T-helper 17 cell (primary cell): ENCODE measurements at places on chromosomes 7 and 10. TPM values are rescaled to one million over a fixed set of nuclear protein-coding genes. Genes with fewer than 3 reads are reported as not detected.

DNA sequence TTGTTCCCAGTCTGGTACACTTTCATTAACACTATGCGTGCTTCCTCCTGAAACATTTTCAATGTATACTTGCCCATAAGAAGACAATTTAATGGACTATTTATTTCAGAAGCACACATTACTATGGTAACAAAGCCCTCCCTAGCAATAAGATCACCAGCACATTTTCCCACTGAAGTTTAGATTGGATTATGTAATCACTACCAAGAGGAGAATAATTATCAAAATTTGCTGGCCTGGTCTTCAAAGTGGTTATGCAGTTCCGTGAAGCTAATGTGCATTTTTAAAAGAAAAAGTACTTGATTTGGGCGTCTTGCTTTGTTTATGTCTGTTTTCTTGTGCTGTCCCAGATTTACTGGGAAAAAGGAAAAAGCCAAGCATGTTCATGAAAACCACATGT lies 61.9 kb downstream of the AP3M1 start:
- no peak for DNase-seq

Gene ACTL6B
- not detected for total RNA-seq

DNA sequence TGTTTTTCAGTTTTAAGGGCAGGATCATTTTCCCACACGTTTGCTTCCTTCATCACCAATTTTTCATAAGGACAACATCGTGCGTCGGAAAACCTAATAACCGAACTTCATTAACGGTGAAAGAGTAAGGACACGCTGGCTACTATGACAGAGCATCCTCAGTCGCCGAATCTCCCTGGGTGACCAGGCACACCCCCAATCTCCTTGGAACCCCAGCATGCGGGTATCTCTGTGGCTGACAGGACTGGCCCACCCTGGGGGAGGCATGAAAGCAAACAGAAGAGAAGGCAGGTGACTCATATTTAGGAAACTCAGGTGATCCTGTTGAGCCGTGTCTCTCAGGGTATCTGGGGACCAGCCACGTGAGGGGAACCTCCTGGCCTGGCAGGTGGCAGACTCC lies 134.2 kb downstream of the DIP2C start:
- no peak for DNase-seq

DNA sequence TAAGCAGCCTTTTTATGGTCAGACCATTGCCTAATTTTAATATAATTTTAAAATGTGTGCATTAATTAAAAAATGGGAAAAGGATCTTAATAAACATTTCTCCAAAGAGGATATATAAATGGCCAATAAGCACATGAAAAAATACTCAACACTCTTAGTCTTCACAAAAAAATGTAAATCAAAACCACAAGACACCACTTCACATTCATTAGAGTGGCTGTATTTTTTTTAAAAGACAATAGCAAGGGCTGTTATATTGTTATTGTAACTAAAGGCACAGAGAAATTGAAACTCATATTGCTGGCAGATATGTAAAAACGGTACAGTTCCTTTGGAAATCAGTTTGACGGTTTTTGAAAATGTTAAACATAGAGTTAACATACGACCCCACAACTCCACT lies 3.2 kb upstream of the CROT start:
- DNase-seq = no peak

Gene CRHR2
- total RNA-seq = not detected

- no peak for DNase-seq
Observed at GRCh38 chr7:113071465-113071864, 15.2 kb downstream of the GPR85 start.

Gene LDB1
- total RNA-seq = 112 TPM

GRCh38 chr10:124303662-124304418 lies 114.9 kb downstream of the OAT start:
- no peak for DNase-seq

Gene COX15
- total RNA-seq = 16.6 TPM

DNA sequence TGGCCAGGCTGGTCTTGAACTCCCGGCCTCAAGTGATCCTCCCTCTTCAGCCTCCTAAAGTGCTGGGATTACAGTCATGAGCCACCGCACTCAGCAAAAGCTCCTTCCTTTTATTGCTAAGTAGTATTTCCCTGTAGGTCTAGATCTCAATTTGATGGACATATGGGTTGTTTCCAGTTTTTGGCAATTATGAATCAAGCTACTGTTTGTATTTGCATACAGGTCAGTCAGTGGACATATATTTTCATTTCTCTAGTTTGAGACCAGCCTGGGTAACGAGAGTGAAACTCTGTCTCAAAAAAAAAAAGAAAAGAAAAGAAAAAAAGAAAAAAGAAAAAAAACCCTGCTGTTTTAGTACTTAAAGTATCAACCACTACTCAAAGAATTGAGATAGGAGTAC lies 6.4 kb upstream of the PRKRIP1 start:
- DNase-seq = no peak

DNA sequence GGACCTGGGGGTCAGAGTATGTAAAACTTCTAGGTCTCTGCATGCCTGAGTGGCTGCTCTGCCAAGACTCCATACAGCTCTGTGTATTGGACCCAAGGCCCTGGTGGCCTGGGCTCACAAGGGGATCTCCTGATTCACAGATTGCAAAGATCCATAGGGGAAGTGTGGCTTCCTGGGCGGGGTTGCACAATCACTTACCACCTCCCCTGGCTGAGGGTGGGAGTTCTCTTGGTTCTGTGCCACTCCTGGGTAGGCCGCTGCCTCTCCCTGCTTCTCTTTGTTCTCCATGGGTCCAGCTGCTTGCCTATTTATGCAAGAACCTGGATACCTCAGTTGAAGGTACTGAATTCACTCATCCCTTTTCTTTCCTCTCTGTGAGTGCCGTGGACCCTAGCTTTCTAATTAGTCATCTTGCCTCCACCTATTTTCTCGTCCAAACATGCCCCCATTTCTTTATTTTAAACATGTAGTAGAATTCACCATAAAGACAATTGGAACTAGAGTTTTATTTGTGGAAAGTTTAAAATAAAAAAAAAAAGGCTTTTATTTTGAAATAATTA lies 18.5 kb upstream of the AGR3 start:
- no peak for DNase-seq

DNA sequence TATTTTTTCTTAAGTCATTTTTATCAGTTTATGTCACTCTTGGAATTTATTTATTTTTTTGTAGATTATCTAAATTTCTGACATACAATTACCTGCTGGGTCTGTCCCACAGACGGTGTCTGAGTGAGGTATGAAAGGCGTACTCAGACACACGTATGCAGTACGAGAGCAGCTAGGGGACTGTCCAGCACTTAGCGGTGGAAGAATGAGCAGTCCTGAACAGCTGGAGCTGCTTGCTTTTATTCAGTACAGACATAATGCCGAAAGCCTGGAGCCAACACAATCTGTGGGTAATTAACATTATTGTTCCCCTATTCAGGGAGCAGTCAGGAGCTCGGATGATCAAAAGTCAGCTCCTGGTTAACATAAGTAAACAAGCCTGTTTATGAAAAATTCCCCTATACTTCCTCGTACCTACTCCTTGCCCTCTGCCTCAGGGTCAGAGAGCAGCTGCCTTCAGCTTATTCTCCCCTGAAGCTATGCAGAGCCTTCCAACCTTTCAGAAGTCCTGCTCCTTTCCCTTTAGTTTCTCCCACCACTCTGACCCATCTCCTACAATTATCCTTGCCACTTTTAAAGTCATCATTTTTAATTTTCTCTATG lies 488.0 kb upstream of the POM121L12 start:
- no peak for DNase-seq

DNA sequence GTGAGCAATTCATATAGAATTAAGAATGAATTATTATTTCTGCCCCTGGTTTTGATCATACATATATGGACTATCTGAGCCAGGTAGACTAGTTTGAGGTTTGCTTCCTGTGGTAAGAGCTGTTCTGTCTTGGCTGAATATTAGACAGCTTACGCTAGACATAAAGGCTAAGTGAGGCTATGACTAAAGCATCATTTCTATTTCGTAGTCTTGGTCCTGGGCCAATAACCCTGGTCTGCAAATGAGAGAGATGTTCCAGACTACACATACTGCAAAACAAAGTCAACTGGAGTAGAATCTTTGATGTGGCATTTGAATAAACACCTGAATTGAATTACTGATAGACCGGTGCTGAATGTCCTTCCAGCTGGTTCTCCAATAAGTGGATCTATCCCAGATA lies 40.8 kb upstream of the CACNB2 start:
- no peak for DNase-seq

GRCh38 chr10:121078672-121079102 lies 227.5 kb downstream of the WDR11 start:
- DNase-seq = no peak

GRCh38 chr7:141990011-141990725 lies 5.5 kb upstream of the MGAM start:
- no peak for DNase-seq

Gene EPHB6
- total RNA-seq = 59.9 TPM

Gene VWDE
- total RNA-seq = 5.8 TPM

DNA sequence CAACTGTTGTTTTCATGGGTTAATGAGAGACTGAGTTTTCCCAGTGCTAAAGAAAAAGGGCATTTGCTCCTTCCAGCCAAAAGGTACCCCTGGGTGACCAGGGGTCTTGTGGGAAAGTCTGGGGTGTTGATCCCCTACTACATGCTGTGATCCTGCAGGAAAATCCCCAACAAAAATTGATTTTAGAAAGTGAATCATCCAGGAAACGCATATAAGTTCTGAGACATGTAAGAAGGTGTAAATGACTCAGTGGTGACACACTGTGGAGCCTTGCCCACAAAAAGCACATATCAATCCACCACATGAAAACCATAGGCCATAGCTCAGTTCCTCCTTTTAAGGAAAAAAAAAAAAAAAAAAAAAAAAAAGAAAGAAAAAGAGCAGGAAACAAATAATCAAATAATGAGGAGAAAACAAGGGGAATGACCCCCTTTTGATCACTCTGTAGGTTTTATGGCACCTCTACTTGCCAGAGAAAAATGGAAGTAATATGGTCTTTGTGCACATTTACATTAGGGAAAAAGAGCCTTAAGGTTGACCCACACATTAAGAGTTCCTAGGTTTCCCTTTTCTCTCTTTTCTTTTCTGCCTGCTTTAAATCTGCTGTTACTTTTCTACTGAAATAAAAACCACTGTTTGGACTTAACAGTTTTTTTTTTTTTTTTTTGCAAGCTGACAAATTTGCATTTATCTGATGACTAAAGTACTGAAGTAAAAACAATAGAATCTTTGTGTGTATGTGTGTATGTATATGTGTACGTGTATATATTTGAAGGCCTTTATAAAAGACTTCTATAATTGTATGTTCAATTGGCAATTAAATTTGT lies 386.0 kb downstream of the KIF20B start:
- no peak for DNase-seq

Gene PLEKHA1
- 22.8 TPM for total RNA-seq

Gene FBXL13
- 1.4 TPM for total RNA-seq

DNA sequence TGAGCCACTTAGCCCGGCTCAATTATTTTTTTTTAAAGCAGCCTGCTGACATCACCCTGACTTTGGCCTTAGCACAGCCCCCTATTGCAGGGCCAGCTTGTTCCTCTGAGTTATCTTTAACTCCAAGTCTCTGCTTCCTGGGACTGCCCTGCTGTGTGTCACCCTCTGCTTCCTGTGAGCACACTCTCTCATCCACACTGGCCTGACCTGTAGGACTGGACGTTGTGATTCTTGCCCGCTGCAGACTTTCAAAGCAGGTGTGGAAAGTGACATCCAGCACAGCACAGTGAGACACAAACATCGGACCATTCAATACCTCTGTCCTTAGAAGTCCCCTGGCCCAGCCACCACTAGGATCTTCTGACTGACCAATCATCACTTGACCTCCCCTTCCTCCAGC lies 26.4 kb upstream of the HSPA12A start:
- no peak for DNase-seq

DNA sequence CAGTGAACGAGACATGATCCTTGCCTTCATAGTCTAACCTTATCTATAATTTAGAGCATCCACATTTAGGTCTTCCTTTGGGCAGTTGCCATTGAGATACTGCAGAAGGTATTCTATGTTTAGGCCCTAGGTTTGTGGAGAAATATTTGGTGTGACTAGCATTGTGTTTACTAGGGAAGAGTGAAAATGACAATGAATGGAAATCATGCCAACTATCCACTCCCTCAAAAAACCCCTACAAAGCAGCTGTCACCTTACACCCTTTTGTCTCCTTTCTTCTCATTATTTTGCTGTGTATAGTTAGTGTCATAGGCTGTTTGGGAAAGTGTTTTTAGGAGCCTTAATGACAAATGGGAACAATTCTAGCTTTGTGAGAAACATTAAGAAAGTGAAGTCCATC lies 3.2 kb downstream of the CCNJ start:
- DNase-seq = no peak

DNA sequence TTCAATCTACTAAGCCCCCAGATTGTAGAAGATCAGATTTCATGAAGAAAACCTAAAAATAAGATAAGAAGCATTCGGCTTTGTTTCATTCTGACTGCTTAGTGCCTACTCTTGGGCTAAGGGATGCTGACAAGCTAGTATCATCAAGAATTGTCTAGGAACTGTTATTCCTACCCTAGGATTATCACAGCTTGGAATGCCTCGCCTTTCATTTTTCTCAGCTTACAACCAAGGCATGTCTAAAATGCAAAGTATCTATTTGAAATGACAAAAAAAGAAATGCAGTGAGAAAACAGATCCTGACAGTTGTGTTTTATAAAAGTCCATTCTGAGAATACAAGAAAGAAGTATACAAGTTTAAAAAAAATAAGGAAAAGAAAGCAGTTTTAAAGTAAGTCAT lies 441.0 kb downstream of the KCNMA1 start:
- DNase-seq = no peak

GRCh38 chr7:66176914-66177313 lies 28.2 kb upstream of the TPST1 start:
- no peak for DNase-seq

Gene FAM131B
- total RNA-seq = 0.23 TPM

DNA sequence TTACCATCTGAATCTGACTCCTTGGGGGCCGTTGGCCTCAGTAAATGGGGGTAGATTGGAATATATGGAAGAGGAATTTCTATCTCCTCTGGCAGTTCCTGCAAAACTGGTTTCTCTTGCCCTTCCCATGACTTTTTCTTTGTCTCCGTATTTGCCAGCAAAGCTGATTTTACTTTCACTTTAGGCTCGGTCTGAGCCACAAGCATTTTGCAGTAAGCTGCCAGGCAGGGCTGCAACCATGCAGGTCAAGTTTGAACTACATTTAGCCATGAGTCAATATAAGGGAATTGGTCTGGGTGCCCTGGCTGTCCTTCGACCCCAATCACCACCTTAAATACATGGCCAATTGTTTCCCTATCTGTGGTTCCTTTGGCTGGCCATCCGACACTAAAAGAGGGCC lies 104.3 kb downstream of the TRIM24 start:
- no peak for DNase-seq

DNA sequence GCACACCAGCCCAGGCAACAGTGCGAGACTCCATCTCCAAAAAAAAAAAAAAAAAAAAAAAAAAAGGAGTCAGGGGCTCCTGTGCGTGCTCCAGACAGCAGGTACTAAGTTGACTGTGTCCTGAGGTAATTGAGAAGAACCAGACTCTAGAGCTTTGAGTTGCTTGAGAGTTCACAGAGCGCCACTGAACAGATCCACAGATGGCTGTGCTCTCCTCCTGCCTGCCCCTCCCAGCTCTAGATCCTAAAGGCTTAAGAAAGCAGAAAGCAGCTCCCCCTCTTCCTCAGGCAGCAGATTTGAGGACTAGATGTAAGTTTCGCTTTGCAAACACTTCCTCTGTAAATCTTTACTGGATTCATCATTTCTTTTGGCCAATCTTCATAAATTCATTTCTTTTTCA lies 38.7 kb downstream of the SHH start:
- no peak for DNase-seq

Gene OPN1SW
- total RNA-seq = not detected

Gene GPR158
- not detected for total RNA-seq
